ENCODE measurements at places on chromosomes 4 and X. TPM values are rescaled to one million over a fixed set of nuclear protein-coding genes. Genes with fewer than 3 reads are reported as not detected.

DNA sequence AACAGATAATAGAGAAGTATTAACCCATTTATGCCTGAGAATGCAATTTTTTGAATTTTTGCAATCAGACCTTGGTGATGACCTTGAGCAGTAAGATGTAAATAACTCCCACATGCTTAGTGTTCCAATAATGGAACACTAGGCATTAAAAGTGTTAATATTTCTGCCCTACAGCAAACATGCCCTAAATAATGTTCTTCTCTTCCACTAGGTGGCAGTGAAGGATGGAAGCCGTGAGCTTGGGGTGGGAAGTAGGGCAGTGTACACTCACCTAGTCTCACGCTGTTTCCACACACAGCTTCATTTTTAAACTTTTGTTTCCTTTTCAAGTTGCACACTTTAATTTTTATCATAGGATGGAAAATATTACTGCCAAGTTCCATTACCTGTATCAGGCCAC is 613.1 kb upstream of the HS3ST1 start:
- peak; percentile 1 for DNase-seq

DNA sequence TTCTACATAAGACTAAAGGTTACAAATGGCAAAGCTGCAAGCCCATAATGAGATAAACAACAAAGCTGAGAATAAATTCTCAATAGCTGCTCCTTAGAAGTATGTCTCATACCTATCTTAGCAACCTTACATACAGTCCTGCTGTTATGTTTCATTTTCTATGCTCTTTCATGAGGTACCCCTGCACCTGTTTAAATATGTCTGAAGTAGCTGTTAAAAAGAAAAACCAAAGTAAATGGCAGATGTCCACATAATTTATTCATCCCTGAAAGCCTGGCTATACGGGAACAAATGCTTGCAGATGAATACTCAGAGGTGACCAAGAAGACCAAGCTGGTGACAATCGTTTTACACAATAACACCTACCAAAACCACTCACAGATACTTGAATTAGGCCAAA is 22.5 kb downstream of the PPA2 start:
- DNase-seq, result no peak

GRCh38 chr4:150009533-150009932 is 68.7 kb upstream of the DCLK2 start:
- DNase-seq, result no peak

DNA sequence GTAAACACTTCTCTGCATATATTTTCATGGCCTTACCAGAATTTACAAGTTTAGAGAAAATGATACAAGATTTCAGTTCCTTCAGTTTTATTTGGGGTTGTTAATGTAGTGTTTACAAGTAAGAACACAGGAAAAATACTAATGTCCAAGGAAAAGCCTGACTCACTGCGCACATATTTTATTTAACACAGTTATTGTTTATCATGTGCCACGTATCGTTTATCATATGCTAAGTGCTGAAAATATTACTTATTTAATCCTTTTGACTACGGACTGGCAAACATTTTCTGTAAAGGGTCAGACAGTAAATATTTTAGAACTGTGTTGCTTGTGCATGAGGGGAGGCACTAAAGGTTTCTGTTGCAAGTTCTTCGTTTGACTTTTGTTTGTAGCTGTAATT is 794 bp downstream of the HSD17B13 start:
- no peak for DNase-seq

GRCh38 chr4:874056-874455 is 48.1 kb upstream of the CPLX1 start:
- no peak for DNase-seq

DNA sequence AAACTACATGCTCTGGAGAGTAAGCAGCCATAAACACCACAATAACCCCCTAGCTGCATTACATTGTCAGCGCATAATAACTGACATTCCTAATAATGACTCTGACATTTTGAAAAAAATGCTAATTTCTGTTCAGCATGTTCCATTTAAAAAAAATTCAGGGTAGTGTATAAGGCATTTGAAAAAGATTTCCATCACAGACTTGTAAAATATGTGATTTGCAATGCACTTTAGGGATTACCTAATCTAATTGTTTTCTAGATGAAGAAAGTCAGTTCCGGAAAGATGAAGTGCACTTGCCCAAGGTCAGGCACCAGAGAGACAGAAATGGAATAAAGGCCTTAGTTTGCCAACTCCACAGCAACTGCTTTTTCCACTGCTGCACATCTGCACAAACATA is 55.3 kb downstream of the FANCB start:
- DNase-seq, result no peak

DNA sequence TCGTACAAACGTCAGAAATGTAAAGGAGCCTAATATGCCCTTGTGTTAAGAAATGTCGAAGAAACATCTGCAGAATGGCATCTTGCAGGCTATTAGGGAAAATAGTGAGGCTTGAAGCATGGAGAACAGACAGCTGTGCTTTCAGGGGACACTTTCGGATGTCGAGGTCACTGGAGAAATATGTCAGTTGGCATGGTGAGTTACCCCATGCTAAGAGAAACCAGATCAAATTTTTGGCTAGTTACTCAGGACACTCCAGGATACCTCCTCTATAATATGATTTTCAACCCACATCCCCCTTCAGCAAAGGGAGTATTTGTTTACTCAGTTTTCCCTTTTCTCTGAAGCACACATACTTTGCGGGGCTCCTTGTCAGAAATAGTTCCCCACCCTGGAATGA is 171.4 kb downstream of the GPC3 start:
- DNase-seq, result no peak

GRCh38 chr4:65344278-65344825 is 325.9 kb downstream of the EPHA5 start:
- no peak for DNase-seq

The TMEM144 gene
- 4.1 TPM for polyA plus RNA-seq

The GPR50 gene
- polyA plus RNA-seq, result not detected

The HSPA4L gene
- polyA plus RNA-seq, result 16.7 TPM

The TMPRSS11F gene
- 0.05 TPM for polyA plus RNA-seq
